ENCODE measurements at places on chromosomes 7 and 10.
A peak's percentile ranks its signal among the peaks of the same experiment; 100 is the strongest.

DNA sequence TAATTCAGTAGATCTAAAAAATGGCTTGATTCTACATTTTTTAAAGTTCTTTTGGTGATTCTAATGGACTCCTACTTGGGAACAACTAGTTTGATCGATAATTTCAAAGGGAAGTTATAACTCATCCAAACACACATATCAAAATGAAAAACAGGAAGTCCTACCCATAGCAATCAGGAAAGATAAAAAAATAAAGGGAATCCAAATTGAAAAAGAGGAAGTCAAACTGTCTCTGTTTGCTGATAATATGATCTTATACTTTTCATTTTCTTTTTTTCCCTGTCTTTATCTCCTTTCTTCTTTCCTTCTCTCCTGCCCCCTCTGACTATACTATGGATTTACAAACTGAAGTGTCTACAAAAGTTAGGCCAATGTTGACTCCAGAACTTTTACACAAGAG, 118.8 kb downstream of the IQUB start:
- DNase-seq = no peak

GRCh38 chr7:98352621-98353020, 48.3 kb downstream of the BAIAP2L1 start:
- DNase-seq = no peak

DNA sequence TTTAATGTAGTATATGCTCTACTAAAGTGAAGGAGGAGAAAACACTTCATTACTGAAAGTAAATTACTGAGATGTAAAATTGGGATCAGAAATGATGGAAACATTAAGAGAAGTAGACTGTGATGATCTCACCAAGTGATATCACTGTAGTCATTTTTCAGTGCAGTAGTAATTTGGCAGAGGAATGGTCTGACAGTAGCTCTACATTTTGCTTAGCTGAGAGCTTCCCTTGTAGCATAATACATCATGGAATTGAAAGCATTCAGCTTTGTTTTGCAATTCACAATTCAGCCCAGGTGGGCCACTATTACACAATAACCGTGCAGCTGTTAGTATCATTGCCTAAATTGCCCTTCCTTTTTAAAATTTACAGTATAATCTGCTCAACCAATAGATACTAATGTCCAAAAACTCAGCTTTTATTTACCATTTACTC, 19.4 kb upstream of the CABCOCO1 start:
- no peak for DNase-seq

GRCh38 chr10:129277084-129277483, 190.0 kb upstream of the MGMT start:
- no peak for DNase-seq

- DNase-seq = no peak
Observed at GRCh38 chr7:29888006-29888405, 81.7 kb downstream of the WIPF3 start.

DNA sequence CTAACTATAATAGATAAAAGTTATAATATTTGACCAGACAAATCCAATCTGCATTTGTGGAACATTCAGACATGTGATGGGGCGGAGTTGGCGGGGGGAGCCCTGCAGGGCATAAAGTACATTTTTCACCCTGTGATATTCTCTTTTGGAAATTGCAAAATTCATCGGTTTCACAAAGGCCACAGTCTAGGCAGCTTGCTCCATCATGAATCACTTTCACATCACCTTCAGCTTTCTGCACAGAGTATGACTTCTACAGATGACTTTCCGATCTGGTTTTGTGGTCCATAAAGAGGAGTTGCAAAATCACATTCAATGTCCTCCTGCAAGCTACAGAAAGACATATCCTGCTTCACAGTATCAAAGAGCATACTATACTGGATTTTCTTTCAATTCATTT, 51.4 kb upstream of the APBB1IP start:
- no peak for DNase-seq

DNA sequence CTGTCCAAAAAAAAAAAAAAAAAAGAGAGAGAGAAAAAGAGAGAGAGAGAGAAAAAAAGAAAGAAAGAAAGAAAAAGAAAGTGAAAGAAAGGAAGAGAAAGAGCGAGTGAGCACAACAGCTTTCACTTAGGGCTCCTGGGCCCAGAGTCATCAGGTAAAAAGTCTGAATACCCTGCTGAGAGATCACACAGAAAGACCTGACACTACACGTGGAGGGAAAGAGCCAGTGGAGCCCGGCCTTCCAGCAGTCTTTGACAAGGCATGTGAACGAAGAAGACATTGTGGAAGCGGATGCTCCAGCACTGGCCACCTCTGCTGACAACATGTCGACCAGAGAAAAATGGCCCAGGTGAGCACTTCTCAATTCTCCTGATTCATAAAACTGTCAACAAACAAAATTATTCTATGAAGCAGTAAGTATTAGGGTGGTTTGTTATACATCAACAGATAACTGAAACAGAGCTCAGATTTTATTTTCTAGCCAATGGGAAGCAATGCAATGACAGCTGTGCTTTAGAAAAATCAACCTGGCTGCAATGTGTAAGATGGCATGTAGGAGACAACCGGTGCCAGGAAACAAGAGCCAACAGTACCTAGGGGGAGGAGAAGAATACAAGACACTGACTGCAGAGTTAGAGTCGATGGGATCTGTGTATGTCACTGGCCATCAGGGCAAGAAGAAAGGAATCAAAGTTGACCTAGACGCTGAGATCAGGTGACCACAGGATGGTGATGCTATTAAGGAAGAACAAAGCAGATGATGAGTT, 4.4 kb downstream of the RNF216 start:
- no peak for DNase-seq

GRCh38 chr7:55427800-55428199, 62.7 kb downstream of the LANCL2 start:
- DNase-seq = no peak

DNA sequence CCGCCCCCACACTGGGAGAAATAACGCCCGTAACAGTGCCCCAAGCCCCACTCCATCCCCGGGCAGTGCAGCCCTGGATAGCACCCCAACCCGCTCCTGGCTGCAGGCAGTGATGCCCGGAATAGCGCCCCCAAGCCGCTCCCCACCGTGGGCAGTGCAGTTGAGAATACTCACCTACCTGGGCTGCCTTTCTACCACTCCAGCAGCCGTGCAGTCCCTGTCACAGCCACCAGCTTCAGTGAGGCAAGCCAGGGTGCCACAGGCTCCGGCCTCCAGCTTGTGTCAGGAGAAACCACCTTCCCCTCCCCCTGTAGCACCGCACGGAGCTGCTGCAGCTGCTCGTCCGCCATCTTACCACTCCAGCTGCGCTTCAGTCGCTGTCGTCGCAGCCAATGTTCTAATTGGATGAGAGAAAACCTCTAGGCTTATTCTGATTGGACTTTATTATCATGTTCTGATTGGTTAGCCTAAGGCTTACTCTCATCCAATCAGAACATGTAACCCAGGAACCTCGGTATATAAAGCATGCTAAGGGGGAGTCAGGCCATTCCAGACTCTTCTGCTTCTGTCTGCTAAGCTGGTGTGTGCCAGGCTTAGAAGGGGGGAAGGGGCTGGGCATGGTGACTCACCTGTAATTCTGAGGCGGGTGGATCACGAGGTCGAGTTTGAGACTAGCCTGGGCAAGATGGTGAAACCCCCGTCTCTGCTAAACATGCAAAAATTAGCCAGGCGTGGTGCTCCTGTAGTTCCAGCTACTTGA, 53.2 kb upstream of the ZNF33B start:
- DNase-seq = peak; percentile 61

DNA sequence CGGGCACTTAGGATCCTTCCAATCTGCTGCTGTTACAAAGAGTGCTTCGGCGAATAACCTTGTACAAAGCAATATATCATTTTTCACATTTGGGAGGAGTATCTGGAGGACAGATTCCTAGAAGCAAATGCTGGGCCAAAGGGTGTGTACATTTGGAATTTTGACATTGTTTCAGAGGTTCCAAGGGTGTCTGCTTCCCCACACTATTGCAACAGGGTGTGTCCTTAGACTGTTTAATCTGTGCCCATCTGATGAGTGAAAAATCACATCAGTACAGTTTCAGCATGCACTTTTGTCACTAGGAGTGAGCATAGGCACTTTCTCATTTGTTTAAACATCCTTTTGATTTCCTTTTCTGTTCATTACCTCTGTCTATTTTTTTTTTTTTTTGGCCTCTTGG, 8.6 kb upstream of the ELFN1 start:
- no peak for DNase-seq

DNA sequence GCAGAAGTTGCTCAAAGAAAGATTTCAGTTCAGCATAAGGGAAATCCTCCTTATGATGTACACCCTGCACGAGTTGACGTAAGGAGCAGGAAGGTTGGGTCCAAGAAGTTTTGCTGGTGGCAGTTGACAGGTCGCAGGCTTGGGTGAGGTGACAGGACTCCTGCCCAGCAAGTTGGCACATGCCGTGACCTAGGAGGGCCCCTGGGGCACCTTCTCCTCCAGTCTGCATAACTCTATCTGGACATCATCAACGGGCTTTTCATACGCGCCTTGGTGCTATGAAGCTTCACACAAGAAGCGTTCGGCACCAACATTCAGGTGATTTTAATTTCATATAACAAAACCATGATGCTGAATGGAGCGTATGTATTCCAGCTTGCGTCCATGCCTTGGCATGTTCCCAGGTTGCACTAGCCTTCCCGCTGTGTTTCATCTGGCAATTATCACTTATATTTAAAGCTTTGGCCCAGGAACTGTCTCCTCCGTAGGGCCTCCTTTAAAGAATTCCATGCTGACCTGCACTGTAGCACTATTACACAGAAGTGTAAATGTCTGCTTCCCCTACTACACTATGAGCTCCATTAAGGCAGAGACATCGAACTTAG, 651.6 kb upstream of the FOXK1 start:
- no peak for DNase-seq

DNA sequence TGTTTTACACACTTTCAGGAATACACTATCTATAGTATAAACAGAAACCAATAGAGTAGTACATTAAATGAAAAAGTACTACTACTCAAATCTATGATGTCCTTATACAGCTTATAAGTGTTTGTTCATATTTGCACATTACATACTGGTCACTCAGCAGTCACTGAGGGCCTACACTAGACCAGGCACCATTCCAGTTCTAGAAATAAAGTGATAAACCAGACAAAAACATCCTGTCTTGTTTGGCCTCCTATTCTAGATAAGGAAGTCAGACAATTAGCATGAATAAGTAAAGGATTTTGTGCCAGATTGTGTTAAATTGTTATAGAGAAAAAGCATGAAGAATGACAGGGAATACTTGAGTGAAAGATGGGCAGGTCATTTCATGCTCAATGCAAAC, 219.0 kb downstream of the CRPPA start:
- DNase-seq = no peak

- no peak for DNase-seq
Observed at GRCh38 chr10:98536551-98536950, 89.8 kb upstream of the HPS1 start.

GRCh38 chr10:34641147-34641912, 173.8 kb downstream of the PARD3 start:
- no peak for DNase-seq

GRCh38 chr10:14727465-14727864, 47.2 kb downstream of the FAM107B start:
- no peak for DNase-seq

- no peak for DNase-seq
Observed at GRCh38 chr10:51759896-51760534, 60.6 kb upstream of the CSTF2T start.

DNA sequence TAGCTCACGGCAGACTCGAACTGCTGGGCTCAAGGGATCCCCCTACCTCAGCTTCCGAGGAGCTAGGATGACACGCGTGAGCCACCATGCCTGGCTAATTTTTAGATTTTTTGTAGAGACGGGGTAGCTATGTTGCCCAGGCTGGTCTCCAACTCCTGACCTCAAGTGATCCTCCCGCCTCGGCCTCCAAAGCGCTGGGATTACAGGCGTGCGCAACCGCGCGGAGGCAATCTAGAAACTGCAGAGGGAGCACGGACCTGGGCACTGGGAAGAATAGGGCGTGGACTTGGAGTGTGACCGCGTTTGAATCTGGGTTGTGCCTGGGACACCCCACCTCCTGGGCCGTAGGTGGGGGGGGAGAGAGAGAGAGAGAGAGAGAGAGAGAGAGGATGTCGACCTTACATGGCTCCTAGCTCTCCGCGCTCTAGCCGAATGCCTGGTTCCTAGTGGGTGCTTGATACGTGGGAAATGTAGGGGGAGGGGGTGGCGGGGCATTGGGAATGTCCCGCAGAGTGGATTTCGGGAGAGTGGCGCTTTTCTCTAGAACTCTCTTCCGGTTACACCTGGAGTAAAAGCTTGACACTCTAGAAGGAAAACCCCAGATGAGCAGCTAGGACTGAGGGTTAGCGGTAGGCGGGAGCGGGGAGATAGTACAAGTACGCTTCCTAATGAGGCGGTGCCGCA, 1.2 kb upstream of the MAP3K8 start:
- DNase-seq = no peak

- no peak for DNase-seq
Observed at GRCh38 chr10:102397222-102398171, 2.0 kb downstream of the NFKB2 start.

- DNase-seq = no peak
Observed at GRCh38 chr10:36473122-36473521, 652.3 kb upstream of the ANKRD30A start.

DNA sequence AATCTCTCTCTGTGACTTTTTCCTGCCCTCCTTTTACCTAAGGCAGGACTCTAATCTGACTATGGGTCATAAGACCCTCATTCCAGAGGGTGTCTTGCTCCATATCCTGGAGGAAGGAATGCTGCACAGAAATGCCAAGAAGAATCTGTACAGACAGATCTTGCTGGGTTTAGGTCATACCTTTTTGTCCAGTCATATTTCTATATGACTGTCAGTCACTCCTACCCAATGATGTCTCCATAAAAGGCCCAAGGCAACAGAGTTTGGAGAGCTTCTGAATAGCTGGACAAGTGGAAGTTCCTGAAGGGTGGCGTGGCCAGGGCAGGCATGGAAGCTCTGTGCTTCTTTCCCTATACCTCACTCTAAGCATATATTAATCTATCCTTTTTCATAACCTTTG, 47.5 kb downstream of the FEZF1 start:
- DNase-seq = no peak

DNA sequence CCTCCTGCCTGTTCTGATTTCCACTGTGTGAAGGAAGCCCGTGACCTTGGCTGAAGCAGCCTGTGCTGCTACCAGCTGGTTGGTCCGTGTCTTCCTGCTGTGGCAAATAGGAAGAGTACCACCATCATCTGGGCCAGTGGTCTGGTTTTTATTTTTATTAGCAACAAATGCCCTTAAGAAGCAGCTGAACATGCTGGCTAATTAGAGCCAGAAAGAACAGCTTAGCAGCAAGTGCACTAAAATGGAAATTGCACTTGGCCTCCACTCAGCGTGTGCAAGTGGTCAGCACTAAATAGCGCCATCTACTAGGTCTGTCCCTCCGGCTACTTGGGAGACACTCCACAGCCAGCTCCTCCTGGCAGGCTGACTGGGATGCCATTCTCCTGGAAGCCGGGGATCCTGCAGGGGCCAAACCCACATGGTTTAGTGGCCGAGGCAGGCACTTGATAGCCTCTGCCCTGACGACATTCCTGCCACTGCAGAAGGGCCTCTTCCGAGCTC, 690.3 kb upstream of the FOXK1 start:
- DNase-seq = no peak

Measured in NCI-H187 (cell line).